ENCODE measurements at places on chromosomes 11 and 22. TPM values are rescaled to one million over a fixed set of nuclear protein-coding genes. Genes with fewer than 3 reads are reported as not detected.

- no peak for DNase-seq
These were observed 370.2 kb upstream of the CHORDC1 start for GRCh38 chr11:90593099-90593498.

The OR11H1 gene
- polyA plus RNA-seq, result not detected

- DNase-seq, result no peak
These were observed 23.7 kb downstream of the ADAMTS8 start for GRCh38 chr11:130404727-130405126.

The MMP13 gene
- not detected for polyA plus RNA-seq

GRCh38 chr22:27609451-27609888 is 192.1 kb downstream of the MN1 start:
- DNase-seq, result no peak

The AGBL2 gene
- polyA plus RNA-seq, result 2.2 TPM

GRCh38 chr22:47564158-47564450 is 801.7 kb downstream of the TBC1D22A start:
- DNase-seq, result no peak

GRCh38 chr11:119085437-119085847 is 761 bp downstream of the HMBS start:
- no peak for DNase-seq

The MS4A3 gene
- not detected for polyA plus RNA-seq

GRCh38 chr22:42300259-42301076 is 30.0 kb upstream of the TCF20 start:
- DNase-seq, result no peak

DNA sequence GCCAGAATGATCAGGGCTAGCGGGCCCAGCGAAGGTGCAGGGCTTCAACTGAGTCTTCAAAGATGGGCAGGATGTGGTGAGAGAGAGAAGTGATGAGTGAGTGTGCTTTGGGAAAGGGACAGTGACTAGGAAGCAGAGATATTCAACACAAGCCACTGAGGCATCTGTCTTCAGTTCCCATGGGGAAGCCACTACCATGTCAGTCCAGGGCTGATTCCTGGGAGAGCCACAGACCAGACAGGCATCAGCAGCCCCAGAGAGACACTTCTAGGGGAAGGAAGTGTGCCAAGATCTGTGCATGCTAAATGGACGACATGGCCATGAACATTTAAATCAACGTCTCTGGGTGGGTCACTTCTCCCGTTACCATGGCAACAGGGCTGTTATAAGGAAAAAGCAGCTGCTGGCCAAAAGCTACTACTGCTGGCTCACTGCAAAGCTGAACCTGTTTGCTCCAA is 28.5 kb downstream of the P4HA3 start:
- no peak for DNase-seq

The SMTNL1 gene
- polyA plus RNA-seq, result not detected

GRCh38 chr11:34616830-34617504 is 3.9 kb upstream of the EHF start:
- no peak for DNase-seq

The NEFH gene
- polyA plus RNA-seq, result 1.6 TPM

GRCh38 chr22:42773167-42773566 is 52.5 kb upstream of the A4GALT start:
- no peak for DNase-seq

GRCh38 chr11:124569697-124570096 is at the start of gene OR8A1:
Gene OR8A1 (plus strand): TSS chr11:124569997. CDS start chr11:124570120, 123 bp downstream.
- no peak for DNase-seq

GRCh38 chr11:46504817-46505613 is 88.8 kb downstream of the AMBRA1 start:
- peak; percentile 84 for DNase-seq

The KIF18A gene
- 5.4 TPM for polyA plus RNA-seq

The LGALS12 gene
- not detected for polyA plus RNA-seq

- DNase-seq, result no peak
These were observed 205.4 kb downstream of the DBX1 start for GRCh38 chr11:19954899-19955298.

The ARVCF gene
- polyA plus RNA-seq, result 5.6 TPM

The PSMD13 gene
- polyA plus RNA-seq, result 148 TPM

The TRIM49 gene
- polyA plus RNA-seq, result not detected

- DNase-seq, result no peak
These were observed 67.7 kb downstream of the ARHGAP8 start for GRCh38 chr22:44819966-44820631.

DNA sequence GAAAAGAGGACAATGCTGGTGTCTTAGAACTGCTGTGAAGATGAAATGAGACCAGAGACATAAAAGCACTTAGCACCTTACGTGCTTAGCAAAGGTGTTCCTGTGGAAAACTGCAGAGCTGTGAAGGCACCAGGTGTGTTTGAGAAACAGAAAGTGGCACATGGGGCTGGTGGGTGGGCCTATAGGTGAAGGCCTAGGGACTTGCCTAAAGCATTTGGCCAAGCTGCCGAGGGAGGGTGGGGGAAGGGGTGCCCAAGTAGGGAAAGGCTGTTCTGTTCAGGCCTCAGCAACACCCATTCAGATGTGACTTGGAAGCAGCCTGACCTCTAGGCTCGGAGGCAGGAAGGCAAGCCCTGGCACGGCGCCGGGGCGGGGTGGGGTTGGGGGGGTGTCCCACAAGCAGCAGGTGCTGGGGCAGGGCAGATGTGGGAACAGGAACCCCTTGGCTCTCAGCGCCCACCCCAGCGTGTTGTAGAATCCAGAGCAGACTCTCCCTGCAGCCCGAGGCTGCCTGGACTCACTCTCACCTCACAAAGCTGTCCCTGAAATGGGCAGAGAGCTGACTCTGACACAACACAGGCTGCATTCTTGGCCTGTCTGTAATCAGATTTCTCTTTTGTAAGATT is 366.7 kb upstream of the NARS2 start:
- DNase-seq, result no peak

GRCh38 chr11:57460758-57461749 is 726 bp downstream of the RTN4RL2 start:
- no peak for DNase-seq

The LRRC32 gene
- polyA plus RNA-seq, result 10.9 TPM

DNA sequence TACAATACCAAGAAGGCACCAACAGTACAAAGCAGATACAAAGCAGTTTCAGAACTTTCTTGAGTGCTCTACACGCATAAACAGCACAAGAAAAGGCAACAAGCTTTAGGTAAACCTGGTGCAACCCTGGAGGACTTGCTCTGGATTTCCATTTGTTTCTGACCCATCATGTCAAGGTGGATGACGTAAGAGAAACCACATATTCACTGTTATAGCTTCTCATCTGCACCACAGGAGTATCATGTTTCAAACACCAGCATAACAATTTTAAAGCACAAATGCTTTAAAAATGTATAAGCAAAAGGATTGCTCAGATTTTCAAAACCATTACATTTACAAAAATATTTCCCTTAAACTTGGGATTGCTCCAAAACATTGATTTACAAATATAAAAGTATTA is 25.0 kb upstream of the YPEL1 start:
- DNase-seq, result peak; percentile 84

The CLTCL1 gene
- 6.6 TPM for polyA plus RNA-seq

The FAM118A gene
- 22.6 TPM for polyA plus RNA-seq

The SERPING1 gene
- polyA plus RNA-seq, result 21.1 TPM

The SLC5A12 gene
- polyA plus RNA-seq, result not detected

DNA sequence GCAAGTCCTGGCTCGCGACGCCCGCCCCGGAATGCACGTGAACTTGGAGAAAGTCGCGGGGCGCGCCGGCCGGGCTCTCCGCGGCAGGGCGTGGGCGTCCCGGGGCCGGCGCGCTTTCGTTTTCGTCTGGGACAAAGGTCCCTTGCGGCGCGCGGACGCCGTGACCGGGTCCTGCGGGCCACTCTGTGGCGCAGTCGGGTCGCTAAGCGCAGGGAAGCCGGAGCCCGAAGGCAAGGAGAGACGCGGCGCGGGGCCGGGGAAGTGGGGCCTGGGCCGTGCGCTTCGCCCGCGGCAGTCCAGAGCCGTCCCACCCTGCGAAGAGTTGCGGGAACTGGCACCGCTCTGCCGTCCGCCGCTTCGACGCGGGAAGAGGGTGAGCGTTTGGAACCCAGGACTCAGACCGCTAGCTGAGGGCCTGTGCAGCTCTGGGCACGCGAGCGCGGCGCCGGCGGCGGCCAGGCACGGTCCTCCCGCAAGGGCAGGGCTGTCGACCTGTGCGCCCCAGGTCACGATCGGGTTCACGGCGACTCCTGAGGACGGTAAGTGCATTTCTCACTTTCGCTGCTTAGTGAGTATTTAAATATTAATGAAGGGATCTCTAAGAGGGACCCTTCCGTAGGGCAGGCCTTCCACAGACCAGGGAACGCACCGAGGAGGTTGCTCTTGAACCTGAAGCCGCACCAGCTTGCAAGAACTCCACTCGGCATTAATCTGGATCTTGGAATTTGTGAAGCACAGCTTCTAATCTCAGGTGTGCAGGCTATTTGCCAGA is 78.0 kb upstream of the PPARA start:
- DNase-seq, result no peak

The APOL5 gene
- polyA plus RNA-seq, result 0.07 TPM

DNA sequence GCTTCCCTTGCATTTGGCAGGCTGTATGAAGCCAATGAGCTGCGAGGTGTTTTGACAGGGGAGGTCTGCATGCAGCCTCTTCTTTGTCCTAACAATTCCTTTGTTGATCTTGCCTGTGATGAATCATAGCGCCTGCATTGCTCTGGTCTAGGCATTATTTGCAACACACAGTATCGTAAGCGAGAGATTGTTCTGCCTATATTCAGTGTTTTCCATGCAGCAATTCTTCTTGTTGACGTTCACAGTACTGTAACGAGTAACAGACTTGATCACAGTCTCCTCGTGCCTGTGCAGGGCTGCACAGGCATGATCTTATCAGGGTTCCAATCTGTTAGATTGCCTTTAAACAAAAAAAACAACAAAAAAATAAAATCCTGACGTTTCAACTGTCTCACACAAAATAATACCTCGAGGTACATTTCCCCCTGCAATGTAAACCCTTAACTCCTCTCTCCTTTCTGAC is 13.9 kb upstream of the ADSL start:
- peak; percentile 63 for DNase-seq

The MMP27 gene
- polyA plus RNA-seq, result not detected

The HEPHL1 gene
- 0.04 TPM for polyA plus RNA-seq

The CALCA gene
- polyA plus RNA-seq, result not detected

The YDJC gene
- polyA plus RNA-seq, result 12.2 TPM

GRCh38 chr22:38012604-38013072 is 28.3 kb upstream of the SOX10 start:
- no peak for DNase-seq

GRCh38 chr22:29478326-29479276 is 1.4 kb upstream of the NEFH start:
- no peak for DNase-seq

- DNase-seq, result no peak
These were observed 1.4 kb downstream of the MFNG start for GRCh38 chr22:37484480-37485394.

GRCh38 chr22:24516301-24516737 is 21.2 kb downstream of the UPB1 start:
- peak; percentile 82 for DNase-seq

The MRGPRF gene
- 34.4 TPM for polyA plus RNA-seq

DNA sequence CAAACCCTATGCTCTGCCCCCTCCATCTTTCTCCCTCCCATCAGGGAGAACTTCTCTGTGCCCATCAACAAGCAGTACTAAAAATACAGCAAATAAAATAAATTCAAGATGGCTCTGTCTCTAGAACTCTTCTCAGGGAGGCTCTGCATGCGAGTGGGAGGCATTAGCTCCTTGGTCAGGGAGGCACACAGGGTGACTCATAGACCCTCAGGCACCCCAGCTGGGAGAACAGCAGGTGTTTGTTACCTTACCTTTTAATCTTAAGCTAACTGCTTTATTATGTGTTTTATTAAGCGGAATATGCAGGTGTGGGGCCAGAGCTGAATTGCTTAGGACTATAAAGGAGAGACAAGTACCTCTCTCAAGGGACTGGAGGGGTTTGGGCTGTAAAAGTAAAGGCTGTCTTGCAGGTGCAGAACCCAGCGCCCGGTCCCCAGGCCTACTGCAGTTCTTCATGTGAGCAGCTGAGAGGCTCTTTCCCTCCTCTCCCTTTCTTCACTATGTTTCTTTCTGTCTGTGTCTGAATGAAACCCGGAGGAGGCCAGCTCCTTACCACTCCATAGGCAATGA is 20.8 kb downstream of the CSNK2A3 start:
- DNase-seq, result no peak

DNA sequence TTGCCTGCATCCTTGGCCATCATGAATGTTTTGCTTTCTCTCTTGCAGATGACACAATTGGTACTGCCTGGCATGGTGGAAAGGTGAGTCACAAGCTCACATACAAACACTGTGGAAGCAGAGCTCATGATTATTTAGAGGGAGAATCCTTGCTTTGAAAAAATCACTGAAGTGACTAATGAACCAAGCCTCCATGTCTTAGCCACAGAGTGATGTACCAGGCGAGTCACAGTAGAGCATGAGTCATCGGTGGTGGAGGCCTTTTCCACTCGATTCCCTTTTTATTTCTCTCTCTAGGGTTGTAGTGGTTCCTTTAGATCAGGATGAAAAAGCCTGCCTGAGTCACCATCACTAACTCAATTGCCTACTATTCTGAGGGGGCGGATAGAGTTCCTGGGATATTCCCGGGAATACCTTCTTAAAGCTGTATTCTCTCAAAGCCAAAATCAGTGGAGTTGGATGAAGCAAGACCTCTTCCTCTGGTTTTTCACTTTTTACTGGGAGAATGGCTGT is 49.6 kb upstream of the ALKBH3 start:
- peak; percentile 98 for DNase-seq

DNA sequence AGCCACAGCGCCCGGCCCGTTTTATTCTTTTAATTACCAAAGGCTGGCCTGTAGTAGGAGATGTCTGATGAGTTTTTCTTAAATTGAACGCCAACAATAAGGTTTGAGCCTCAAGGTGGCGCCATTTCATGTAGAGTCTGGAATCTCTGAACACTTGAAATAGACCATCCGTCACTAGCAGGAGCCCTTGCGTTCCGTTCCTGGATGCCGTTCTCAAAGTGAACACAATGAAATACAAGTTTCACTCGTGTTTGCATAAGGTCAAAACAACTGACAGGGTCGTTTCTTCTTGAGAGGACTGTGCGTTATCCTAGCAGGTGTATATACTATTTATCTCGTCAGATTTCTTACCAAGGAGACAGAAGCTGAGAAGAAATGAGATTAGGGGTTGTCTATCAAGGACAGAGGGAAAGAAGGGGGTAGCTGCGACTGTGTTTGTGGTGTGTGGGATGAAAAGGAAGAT is 18.7 kb upstream of the SCGB1D1 start:
- peak; percentile 10 for DNase-seq

GRCh38 chr11:120098503-120099020 is 39.4 kb downstream of the TRIM29 start:
- DNase-seq, result no peak

The MRGPRX3 gene
- not detected for polyA plus RNA-seq

- DNase-seq, result no peak
These were observed 93.2 kb upstream of the PRR5 start for GRCh38 chr22:44608597-44609399.

GRCh38 chr11:8597182-8597581 is 3.2 kb upstream of the STK33 start:
- DNase-seq, result no peak

DNA sequence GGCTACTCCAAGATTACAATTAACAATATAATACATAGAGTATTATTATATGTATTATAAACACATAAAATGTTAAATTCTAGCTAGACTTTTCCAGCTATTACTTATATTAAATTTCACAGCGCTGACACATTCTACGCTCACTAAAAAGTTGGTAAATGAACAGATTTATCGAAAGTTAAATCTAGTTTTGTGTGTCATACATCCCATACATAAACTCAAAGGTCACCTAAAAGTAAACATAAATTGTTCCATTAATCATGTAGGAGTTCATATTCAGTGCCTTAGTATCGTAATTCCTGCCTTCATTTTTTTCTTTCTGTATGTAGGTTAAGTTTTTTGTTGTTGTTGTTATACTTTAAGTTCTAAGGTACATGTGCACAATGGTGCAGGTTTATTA is 10.9 kb downstream of the FNBP4 start:
- no peak for DNase-seq

The PARVA gene
- 134 TPM for polyA plus RNA-seq

- no peak for DNase-seq
These were observed 42.1 kb upstream of the CSNK2A3 start for GRCh38 chr11:11395126-11395525.

Data from AG04450 (cell line).